ENCODE measurements at places on chromosomes 16 and 17.

DNA sequence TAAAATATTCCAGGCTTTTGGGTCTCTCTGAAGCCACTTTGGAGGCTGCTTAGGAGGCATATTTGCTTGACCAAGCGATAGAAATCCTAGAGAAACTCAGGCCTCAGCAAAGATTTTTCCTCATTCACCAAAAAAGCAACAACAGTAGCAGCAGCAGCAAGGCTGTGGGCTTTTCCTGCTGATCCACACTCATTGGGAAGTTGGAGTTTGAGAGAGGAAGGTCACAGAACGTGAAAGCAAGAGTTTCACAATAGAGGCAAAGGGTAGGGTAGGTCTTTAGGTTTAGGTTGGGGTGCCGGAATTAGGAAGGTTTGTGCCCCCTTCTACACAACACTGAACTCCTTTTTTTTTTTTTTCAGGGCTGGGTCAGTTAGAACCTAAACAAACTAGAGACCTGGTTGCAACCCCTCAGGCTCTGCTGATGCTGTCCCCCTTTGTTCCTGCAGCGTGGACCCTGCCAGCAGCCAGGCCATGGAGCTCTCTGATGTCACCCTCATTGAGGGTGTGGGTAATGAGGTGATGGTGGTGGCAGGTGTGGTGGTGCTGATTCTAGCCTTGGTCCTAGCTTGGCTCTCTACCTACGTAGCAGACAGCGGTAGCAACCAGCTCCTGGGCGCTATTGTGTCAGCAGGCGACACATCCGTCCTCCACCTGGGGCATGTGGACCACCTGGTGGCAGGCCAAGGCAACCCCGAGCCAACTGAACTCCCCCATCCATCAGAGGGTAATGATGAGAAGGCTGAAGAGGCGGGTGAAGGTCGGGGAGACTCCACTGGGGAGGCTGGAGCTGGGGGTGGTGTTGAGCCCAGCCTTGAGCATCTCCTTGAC is 2.0 kb downstream of the TMUB2 start:
- no peak for DNase-seq

GRCh38 chr17:45225964-45226530 is 4.4 kb downstream of the FMNL1 start:
- DNase-seq: no peak

DNA sequence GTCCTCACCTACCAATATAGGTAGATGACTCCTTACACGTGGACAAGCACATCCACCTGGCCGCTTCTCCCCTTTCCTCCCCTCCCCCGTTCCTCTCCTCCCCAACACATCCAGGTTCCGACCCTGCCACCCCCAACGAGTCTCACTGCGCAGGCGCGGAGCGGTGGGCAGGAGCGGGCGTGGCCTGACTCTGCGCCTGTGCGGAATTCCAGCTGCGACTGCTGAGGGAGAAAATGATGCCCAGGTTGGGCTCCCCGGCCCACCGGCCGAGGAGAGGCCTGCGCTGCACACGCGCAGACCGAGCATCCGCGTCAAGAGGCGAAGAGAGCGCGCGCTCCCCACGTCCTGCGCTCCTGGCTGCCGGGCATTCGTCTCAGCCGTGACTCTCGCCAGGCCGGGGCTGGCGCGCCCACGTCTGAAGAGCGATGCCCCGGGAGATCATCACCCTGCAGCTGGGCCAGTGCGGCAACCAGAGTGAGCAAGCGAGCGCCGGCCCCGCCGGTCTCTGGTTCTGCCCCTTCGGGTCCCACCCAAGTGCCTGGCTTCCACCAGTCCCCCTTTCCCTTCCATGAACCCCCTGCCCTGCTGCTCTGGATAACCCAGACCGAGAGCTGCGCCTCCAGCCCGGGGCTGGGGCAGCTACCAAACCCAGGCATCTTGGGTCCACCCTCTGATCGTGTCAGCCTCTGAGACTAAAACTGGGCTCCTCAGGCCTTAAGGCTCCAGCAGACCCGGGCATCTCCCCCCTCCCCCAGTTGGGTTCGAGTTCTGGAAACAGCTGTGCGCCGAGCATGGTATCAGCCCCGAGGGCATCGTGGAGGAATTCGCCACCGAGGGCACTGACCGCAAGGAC is at the start of gene TUBG2:
TSS of gene TUBG2 (plus strand) at position 206 of the 853 bp plus-strand sequence. CDS start at position 426, 220 bp downstream.
- peak; percentile 84 for DNase-seq

GRCh38 chr16:1984347-1985225 is 593 bp downstream of the GFER start:
- DNase-seq: no peak

DNA sequence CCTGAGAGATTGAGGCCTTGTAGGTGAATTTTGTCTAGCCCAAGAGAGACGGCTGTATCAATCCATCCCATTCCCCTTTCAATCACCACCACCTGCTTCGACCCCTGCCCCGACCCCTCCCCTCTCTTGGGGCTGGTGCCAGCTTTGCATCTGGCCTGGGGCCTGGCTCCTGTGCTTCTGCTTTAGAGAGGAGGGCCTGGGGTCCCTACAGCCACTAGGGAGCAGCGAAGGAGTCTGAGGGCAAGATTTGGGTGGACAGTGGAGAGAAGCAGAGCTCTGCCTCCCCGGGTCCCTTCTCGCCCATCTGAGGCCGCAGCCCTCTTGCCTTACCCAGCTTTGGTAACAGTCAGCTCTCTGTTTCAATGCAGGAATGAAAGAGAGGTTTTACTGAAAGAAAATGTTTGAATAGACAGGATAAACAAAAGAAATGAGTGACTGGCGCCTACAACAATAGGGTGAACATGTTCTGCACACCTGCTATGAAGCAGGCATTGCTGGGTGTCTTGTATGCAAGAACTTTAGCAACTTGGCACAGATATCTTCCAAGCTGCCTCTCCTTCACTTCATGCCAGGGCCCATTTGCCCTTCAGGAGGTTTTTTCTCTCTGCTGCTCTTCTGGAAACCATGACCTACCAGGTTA is 57.4 kb downstream of the SLC47A1 start:
- no peak for DNase-seq

GRCh38 chr16:2663553-2664546 is 18.5 kb upstream of the KCTD5 start:
- no peak for DNase-seq

GRCh38 chr16:24834459-24835335 is 11.1 kb upstream of the SLC5A11 start:
- no peak for DNase-seq

DNA sequence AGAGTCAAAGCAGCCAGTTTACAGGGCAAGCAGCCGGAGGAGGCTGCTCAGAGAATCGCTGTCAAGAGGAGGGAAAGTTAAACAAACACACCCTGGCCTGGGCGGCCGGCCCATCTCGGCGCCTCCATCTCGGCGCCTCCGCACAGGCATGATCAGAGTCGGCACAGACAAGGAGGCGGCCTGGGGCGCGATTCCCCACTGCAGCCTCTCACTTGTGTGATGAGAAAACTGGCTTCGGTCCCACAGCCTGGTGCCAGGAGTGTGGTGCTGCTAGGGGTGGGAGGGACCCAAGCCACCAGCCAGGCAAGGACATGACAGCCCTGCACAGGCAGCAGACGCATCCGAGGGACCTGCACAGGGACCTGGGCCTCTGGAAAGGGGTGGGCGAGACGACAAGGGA is 17.7 kb downstream of the SLC38A10 start:
- DNase-seq: peak; percentile 67

DNA sequence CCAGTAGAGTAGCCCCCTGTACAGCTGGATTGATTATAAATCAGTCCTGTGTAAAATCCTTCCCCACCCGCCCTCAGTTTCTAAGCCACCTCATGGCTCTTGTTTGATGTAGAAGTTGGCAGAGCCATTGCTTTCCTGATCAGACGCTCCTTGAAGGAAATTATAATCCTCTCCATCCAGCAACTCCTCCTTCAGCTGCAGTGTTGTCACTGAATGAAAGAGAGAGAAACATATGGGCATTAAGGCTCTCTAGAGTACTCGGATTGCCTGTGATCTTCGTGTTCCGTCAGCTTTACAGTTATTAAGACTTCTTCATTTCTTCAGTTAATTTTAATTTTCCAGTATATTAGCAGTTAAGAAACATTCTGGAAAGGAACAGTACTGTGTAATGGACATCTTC is 14.3 kb downstream of the NME2 start:
- no peak for DNase-seq

GRCh38 chr16:80277182-80277581 is 263.6 kb upstream of the DYNLRB2 start:
- no peak for DNase-seq

DNA sequence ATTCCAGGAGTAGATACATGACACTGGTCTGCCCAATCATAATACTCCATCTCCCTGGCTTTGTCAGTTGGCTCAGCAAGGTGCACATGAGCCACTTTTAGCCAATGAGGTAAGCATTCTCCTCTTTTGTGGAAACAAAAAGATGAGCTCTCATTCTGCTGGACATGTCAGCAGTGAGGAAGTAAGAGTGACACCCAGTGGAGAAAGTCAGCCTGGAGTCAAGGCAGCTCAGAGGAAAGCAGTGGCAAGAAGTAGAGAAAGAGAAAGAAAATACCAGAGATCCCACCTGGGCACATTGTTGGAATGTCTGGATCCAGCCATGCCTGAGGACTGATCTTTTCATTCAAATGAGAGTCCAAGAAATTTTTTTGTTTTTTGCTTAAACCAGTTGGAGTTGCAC is 496.9 kb upstream of the C16orf82 start:
- peak; percentile 8 for DNase-seq

DNA sequence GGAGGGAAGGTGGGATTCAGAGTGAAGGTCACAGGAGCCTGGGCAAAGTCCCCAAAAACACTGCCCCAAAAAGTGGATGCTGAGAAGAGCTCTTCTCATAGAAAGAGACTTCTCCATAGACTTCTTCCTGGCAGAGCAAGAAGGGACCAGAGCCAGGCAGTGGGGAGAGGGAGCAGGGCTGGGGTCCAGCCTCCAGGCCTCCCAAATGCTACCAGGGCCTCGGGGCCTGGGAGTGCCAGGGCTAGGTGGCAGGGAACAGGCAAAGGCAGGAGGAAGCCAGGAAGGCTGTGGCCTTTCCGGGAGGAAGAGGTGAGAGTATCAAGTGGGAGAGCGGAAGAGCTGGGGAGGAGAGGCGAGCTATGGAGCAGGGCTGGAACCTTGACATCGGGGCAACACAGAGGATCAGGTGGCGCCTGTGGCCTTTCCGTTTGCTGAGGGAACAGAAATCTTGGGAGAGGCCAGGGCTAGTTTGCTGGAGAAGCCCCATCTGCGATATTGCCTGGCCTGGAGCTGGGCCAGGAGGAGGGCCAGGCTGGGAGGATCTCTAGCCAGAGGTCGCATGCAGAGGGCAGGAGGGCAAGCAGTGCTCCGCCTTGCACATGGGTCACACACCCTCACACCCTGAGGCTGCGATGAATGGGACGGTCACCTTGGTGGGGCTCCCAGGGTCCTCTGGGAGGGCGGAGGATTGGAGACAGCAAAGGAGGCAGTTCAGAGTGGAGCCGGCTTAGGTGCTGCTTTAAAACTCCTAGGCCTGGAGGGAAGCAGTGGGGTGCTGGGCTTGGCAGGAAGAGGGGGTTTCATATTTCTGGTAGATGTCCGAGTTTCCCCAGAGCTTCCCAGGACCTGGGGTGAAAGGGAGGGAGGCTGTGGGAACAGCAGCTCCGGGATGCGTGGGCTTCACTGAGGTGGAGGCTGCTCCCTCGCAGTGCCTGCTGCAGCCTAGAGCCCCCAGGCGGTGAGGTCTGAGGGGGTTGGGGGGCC is 3.4 kb downstream of the SLC16A5 start:
- DNase-seq: no peak
